ENCODE measurements at places on chromosomes 13 and 19.

GRCh38 chr13:93730780-93731179, 504.2 kb downstream of the GPC6 start:
- DNase-seq, result no peak

DNA sequence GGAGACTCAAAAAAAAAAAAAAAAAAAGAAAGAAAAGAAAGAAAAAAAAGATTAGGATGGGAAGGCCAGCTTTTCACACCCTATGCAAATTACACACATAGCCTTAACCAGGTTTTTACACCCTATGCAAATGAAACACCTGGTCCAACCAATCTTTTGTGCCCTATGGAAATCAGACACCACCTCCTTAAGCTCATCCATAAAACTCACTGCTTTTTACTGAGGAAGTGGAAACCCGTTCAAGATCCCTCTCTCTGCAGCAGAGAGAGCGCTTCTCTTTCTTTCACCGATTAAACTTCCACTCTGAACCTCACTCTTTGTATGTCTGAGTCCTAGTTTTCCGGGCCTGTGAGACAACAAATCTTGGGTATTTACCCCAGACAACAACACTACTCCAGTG, 25.3 kb upstream of the HOMER3 start:
- no peak for DNase-seq

DNA sequence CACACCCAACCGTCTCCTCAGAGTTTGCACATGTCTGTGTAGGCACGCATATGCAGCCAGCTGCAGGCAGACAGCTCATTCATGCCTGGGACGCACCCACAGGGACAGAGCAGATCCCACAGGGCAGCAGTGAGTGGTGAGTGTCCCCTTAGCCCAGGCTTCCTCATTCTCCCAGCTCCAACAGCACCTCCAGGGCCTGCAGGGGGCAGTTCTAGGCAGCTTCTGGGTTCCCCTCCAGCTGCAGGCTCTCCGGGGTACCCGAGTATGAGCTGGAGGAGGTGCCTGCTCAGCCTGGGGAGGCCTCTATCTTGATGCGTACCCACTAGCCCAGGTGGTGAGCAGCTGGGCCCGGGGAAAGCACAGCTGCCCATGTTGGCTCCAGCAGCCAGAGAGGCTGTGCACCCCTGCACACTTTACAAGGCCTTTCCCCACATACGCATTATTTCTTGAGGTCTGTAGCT, 1.3 kb upstream of the SHANK1 start:
- no peak for DNase-seq

GRCh38 chr19:16569609-16570320, 2.5 kb downstream of the SLC35E1 start:
- DNase-seq, result no peak

DNA sequence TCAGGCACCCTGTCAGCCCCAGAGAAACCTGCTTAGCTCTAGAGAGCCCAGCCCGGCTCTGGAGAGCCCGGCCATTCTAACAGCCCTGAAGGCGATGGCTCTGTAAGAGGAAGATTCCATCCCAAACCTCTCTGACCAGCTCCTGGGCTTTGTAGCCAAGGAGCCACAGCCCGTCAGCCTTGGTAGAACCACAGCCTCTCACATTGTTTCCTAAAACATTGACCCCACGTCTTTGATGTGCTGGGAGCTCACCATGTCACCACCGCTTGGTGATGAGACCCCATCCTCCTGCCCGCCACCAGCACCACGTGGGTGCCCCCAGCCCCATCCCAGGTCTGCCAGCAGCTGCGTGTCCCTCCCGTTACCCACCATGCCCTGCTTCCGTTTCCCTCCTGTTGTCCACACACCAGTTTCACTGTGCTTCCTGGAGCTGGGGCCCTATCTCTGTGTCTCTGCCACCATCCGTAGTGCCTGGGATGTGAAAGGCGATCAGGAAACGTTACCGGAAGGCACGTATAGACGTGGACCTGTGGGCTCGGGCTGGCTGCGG, 94.2 kb upstream of the MCF2L start:
- DNase-seq, result no peak

GRCh38 chr13:114275304-114275703, 6.1 kb upstream of the UPF3A start:
- DNase-seq, result no peak

GRCh38 chr13:51806566-51806965, 2.6 kb upstream of the DHRS12 start:
- DNase-seq, result no peak

DNA sequence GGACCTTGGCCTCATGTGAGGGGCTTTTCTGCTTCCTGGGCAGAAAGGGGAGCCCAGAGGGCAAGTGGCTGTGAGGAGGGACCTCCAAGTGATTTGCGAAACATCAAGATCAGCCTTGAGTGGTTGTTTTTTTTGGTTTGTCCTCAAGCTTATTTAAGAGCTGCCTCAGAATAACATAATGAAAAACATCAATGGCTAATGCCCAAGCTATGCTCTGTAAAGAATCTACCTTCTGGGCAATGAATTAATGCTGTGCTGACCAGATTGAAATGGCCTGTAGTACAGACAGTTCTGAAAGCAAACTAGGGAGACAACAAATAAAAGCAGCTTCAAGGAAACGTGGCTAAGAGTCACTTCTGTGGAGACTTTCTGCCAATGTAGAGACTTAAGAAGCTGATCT, 8.3 kb downstream of the TMEM255B start:
- DNase-seq, result no peak

DNA sequence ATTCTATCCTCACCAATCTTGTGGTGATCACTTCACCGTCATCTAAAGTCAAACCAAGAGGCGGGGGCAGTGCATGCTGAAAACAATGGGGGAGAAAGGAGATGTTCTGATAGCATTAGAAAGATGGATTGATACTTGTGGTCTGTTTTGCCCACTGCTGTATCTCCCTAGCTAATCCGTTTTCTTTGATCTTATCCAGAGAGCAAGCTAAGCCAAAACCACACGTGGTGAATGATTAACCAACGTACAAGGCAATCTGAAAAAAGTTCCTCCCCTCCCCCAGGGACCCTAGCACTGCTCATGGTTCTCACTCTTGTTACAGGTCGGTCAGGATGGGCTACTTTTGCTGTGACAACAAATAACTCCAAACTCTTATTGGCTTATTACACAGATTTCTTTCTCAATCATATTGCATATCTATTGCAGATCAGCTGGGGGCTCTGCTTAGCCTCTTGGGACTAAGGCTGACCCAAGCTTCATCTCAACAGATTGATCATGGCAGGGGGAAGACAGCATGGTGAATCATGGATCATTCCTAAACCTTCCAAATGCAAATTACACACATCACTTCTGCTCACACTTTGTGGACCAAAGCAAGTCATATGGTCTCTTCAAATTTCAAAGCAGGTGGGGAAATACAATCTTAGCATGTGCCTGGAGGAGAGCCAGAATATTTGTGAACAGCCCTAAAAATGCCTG, 11.9 kb upstream of the C13orf42 start:
- DNase-seq, result no peak

GRCh38 chr19:54436031-54436523, 12.9 kb upstream of the LENG8 start:
- no peak for DNase-seq

DNA sequence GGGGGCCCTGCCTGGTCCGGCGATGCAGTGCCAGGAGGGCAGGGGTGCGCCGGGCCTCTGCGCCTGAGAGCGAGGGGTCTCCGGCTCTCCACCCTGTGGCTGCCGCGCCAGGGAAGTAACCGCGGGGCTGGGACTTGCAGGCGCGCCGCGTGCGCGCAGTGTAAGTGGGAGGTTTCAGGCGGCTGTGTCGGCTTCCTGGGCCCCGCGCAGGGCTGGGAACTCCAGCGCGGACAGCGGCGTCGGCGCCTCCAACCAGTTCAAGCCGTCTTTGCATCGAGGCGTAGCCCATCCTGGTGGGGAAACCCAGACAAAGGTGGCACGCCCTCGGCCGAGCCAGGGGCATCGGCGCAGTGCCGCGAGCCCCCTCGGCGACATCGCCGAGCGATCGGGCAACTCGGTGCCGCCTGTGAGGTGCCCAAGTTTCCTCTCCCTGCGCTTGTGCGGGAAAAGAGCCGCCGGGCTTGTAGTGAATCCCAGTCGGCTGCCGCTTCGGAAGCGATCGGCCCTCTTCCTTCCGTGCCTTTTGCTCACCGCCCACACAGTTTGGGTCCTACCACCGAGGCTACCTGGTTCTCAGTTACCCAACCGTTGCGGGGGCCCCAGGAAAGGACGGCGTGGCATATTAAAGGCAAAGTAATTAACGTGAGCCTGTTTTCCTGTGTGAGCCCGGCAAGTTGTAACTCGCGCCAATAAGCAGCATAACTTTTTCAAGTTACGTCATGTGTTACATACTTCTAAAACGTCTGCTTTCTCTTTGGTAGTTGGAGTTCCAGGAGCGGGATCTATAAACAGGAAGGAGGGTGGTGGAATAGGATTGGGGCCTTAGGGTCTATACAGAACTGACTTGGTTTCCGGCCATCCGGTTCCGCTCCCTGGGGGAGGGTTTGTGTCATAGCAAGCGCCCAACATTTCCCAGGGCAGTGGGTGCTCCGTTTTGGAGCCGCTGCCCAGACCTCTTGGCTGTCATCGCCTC, 1.2 kb downstream of the LRCH1 start:
- no peak for DNase-seq

- no peak for DNase-seq
Measured at GRCh38 chr19:42467183-42467760, 24.5 kb upstream of the CXCL17 start.

DNA sequence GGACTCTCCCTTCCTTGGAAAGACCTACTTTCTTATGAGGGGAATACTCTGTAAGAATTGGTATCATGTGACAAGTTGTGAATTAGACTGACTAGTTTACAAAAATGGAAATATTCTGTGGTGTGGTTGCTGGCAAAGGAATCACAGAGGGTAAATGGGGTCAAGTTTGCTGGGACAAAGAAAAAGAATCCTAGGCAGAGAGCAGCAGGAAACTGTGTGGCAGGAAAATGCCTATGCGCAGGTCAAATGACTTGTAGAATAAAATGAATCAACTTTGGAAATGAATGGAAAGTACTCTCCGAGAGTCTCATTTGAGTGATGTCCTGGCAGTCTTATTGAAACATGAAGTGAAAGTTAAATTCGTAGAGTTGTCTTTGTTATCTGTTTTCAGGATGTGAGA, 1250.7 kb downstream of the UQCRFS1 start:
- DNase-seq, result no peak

- no peak for DNase-seq
Measured at GRCh38 chr13:40589285-40590109, 76.9 kb downstream of the FOXO1 start.

DNA sequence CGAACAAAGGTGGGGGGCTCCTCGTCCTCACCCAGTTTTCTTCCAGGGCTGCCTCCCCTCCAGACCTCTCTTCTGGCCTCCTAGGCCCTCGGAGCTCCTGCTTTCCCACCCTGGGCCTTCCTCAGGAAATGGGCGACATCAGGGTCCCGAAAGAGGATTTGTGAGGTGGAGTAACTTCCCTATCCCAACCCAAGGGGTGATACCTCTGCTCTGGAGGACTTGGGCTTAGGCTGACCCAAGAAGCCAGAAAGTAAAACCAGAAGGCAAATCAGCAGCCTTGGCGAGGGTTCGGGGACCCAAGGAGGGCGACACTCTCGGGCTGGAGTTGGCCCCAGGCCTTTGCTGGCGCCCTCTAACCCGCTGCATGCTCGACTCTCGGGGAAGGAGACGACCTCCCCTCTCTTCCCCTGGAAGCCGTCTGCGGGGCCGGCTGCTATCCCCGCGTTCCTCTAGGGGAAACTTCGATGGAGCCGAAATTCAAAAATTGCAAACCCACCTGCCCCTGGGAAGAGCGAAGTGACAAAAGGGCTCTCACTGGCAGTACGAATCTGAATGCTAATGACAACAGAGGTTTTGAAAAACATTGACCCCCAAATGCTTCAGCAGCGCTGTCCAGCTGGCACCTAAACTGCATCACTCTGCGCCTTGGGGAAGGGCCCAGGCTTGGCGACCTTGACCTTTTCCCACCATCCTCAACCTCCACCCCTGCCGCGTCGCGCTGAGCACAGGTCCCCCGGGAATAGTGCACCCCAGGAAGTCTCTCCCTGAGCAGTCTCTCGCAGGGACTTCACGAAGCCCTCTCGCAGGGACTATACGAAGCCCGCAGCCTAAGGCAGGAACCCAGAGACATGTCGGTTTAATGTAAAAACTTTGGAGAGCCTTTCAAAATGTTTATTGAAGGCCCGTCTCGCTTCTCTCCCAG, 2.4 kb downstream of the PDX1 start:
- no peak for DNase-seq

Data from cerebellar nuclear complex (tissue), 1 donor.